Fibroblast of the aortic adventitia (primary cell): ENCODE measurements at places on chromosomes 3 and 15.
A peak's percentile ranks its signal among the peaks of the same experiment; 100 is the strongest.

GRCh38 chr3:114874522-114874971 is 272.5 kb downstream of the ZBTB20 start:
- DNase-seq = peak; percentile 37

- no peak for DNase-seq
Observed at GRCh38 chr3:192108820-192109219, 618.5 kb downstream of the FGF12 start.

GRCh38 chr3:128344052-128344735 is 122.5 kb downstream of the DNAJB8 start:
- no peak for DNase-seq

- DNase-seq = peak; percentile 93
Observed at GRCh38 chr3:153138276-153139210, 23.5 kb upstream of the RAP2B start.

GRCh38 chr3:117735481-117736101 is 1026.0 kb downstream of the TUSC7 start:
- peak; percentile 83 for DNase-seq

DNA sequence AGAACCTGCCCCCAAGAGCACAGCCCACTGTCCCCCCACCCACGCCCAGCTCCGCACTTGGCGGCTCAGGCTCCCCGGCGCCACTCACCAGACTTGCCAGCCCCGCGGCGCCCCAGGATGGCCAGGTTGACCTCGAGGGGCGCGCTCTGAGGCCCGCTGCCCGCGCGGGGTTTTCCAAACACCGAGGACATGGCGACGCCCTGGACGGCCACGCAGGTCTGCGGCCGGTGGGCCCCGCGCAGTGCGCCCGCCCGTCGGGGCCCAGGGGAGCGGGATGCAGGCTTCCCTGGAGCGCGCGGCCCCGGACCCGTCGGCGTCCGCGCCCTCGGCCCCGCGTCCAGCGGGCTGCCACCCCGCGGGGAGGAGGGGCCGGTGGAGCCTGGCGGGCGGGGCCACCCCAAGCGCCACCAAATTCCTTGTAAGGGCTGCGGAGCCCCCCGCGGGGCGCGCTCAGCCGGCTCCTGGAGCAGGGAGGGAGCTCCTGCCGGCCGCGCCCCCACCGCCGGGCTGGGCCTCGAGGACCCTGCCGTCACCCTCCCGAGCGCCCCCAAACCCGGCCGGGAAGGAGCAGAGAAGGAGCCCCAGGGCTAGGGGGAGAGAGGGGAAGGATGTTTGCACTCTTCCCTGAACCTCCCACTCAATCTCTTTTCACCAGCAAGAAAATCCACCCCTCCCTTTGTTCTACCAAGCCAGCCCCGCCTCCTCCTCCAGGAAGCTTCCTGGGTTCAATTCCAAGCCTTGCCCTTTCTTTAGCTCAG is at the start of gene RASL12:
Gene RASL12 (minus strand): TSS at position 347 of the 758 bp plus-strand sequence. CDS start 156 bp downstream, at position 191.
- no peak for DNase-seq

DNA sequence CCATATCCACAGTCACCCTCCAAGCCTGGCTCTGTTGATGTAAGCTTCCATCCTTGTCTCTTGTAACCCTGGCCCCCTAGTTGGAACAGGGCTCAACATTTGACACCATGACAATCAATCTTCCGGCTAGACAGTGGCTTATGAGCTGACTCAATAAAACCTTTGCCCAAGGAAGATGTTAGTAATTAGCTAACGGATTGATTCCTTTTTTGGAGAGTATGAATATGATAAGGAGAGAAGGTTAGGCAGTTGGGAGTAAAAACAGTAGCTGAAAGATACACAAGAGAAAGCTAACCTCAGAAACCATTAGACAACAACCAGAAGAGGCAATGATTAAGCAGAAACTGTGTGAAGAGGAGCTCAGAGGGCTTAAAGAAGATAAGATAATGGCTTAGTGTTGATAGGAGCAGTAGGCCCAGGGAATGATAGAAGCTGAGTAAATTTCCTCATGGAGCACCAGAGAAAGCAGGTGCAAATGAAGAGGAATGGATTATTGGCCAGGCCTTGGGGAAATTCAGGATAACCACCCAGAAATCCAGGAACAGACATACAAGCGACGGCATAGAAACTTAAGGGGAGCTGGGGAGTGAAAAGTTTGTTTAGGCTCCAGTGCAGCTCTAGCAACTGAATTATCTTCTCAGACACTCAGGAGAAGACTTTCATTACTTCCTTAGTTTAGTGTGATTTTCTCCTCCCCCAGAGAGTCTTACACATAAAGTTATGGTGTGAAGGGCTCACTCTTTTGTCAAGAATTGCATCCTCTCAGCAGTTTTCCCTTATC is 7.8 kb upstream of the RFX7 start:
- no peak for DNase-seq

GRCh38 chr15:31343831-31344230 is 17.2 kb downstream of the KLF13 start:
- no peak for DNase-seq

DNA sequence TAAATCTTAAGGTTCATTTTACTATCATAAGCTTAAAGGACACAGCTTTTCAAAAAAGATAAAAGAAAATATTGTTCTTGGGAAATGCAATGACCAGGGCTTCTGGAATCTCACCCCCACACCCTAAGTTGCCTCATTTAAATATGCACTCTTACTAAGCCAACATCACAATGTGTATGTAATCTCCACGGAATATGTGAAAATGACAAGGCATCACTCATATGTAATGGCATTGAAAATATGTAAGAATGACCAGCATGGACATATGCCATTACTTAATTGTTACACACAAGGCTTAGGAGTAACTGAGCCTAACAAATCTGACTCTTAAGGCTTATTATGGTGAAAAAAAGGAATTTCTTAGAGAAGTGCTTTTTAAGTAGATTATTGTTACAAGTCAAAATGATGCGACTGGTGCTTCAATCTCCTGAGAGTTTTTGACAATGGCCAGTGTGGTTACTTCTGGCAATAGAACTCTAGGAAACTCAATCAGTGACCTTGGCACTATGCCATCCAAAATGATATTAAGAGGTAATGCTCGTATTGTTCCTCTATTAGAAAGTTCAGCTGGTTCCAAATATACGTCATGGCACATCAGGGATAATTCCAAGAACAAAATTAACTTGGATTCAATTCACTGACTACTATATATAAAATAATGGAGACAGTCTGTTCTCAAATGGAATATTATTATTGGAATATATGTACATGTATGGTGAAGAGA is 290.0 kb upstream of the PLSCR5 start:
- DNase-seq = peak; percentile 57

DNA sequence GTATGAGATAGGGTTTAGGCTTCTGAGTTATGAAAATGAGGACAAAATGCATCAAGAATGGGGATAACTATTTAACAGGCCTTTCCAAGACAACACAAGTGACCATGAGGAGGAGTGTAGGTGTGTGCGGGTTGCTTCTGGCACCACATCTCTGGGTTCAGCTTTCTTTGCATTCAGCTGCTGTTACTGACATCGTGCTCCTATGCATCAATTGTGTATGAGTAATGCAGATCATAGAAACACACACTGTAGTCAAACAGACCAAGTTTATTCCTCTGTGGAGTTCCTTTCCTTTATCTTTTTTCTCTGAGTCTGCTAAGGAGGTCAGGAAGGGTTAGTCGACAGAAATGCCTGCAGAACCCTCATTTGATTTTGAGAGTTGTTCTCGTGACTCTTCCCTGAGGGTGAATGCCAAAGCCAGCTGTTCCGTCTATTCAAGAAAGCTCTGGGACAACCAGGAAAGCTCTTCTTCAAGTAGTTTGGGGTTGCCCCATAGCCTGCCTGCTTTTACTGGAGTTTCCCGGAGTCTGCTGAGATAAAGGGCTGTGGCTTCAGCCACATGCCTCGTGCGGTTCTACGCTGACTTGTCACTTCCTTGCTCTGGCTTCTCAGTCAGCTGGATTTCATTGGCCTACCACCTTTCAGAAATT is 136.7 kb upstream of the TLE3 start:
- DNase-seq = no peak

DNA sequence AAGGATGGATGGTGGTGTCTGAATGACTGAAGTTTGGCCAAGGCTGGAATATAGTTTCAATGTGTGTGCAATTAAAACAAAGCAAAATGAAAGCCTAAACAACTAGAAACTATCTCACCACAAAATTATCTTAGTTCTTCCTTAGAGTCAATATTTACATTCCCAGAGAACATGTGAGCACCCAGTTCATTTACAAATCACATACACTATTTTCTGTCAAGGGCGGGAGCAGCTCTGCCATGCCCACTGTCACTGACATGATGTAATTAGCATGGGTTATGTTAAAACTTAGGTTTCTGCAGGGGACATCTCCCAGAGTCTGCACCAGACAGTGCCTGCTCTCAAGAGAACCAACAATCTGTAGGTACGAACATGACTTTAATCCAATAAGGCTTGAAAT is 65.0 kb downstream of the PDZRN3 start:
- DNase-seq = no peak

DNA sequence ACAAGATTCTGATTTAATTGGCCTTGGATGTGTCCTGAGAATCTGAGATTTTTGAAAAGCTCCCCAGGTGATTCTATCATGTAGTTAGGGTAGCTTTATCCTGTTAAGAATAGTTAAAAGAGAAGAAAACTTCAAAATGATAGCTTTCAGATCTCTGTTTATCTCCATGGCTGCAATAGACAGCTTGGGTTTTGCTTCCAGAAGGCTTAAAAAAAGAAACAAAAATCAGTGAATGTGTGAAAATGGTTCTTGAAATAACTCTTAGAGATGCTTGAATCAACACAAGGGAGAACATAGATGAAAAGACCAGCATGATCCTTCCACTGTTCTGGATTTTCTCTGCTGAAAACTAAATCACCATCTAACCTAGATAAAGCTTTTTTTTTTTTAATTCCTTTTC is 60.8 kb upstream of the TMC3 start:
- no peak for DNase-seq

GRCh38 chr3:42544492-42545283 is 37.1 kb downstream of the SEC22C start:
- no peak for DNase-seq

- DNase-seq = no peak
Observed at GRCh38 chr3:29077356-29077755, 203.5 kb upstream of the RBMS3 start.

- DNase-seq = peak; percentile 99
Observed at GRCh38 chr15:74209997-74210671, 7.5 kb upstream of the STRA6 start.

DNA sequence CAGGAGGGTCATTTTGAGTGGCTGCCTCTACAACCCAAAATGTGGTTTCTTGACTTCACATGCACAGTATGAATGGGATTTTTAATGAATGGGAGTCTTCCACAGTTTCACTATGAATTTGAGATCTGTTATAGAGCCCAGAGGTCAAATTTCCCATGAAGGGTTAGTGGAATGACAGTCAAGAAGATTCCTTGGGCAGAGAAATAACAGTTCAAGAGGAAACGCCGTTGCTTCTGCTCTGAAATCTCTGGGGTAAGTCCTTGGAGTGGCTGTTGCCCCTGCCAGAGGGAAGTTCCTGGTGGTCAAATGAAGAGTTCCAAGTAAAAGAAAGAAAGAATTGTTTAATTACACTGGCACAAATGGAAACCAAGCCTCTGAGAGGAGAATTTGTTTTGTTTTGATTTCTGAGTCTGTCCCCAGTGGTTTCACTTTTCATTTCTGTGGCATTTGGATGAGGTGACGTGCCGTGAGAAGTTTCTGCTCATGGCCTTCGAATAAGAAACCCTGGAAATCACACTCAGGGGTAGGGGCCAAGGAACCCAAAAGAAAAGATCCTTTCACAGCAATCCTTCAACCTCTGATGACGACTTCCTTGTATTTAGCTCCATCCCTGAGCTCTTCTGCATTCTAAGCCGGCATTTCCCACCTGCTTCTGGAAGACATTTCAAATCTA is 77.5 kb upstream of the IL12A start:
- DNase-seq = no peak

DNA sequence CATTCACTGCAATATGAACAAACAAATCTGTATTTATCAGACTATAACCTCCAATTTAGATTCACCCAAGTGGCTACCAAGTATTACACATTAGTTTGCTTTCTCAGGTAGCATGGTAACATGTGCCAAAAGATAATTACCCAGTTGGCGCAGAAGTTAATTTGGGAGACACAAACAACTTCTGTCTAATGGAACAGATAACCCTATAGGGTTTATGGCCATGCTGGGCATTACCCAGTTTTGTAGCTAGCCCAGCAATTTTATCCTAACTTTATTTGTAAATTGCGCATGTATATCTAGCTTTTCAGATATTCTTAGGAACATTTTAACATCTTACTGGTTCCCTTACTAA is 780 bp downstream of the RPL22L1 start:
- no peak for DNase-seq

DNA sequence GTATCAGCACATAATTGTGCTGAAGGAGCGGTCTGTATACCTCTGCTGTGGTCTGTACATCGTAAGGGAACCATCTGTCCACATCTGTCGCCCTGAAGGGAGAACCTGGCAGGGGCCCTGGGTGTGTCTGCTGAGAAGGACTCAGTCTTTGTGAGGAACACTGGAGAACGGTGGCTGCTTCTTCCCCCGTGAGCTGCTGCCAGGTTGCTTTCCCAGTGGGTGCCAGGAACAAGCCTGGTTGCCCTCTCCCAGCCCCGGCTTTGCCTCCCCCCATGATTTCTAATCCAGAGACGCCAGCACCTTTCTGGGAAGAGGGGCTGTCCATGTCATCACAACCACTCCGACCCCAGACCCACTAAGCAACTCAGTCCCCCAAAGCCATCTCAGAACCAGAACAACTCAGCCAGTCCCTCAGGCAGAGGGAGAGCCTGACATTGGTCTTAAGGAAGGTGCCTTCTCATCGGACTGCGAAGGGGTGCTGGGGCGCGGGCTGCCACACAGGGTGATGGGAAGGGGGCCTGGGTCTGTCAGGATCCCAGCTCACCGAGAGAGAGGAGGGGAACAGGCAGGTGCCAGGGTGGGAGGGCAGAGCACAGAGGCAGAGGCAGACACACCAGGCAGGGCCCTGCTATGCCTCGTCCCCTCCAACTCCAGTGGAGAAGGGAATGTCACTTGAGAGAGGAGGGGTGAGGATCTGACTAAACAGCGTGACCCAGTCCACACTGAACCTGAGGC is 8.5 kb downstream of the TNK2 start:
- no peak for DNase-seq

GRCh38 chr15:73571346-73571745 is 61.8 kb downstream of the NPTN start:
- no peak for DNase-seq

DNA sequence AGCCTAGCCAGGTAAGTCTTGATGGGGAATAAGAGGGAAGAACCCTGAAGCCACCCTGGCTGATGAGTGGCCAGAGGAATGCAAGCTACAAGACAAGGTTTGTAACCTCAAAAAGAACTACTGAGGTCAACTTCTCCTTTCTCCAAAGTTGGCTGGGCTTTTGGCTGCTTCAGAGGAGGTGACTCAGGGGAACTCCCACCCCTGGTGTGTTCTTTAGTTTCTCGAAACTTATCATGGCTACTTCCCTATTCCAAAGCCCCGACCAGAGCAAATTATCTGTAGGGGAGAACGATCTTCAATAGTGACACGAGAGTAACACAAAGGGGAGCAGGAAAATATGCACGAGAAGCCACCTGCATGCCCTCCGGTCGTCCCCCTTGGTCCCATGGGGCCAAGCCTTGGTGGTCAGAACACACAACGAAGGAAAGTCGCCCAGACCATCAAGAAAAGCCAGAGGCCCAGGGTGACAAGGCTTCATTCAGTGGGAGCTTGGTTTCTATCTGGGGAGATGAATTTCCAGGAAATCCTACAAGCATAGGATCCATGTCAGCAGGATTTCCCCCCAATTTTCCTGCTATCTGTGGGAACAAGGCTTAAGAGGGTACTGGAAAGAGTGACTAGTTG is 6.5 kb upstream of the BCL2A1 start:
- peak; percentile 21 for DNase-seq

- DNase-seq = peak; percentile 12
Observed at GRCh38 chr15:50425219-50425618, 1.0 kb downstream of the USP8 start.
